ENCODE measurements at places on chromosomes 6 and 20.
A peak's percentile ranks its signal among the peaks of the same experiment; 100 is the strongest.

GRCh38 chr6:87653074-87653962 is 48.7 kb downstream of the AKIRIN2 start:
- no peak for DNase-seq

DNA sequence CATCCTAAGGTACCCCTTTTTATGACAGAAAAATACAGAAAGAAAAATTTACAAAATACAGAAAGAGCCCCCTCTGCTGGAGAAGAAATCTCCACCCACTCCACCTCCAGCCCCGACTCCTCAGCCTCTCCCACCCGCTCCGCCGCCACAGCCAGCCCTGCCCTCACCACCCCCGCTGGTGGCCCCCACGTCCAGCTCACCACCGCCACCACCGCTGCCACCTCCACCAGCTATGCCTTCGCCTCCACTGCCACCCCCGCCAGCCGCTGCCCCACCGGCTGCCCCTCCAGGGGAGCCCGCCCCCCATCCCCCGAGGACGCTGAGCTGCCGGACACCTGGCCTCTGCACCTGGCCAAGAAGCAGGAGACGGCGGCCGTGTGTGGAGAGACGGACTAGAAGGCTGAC is 17.7 kb downstream of the WFDC2 start:
- DNase-seq: no peak

DNA sequence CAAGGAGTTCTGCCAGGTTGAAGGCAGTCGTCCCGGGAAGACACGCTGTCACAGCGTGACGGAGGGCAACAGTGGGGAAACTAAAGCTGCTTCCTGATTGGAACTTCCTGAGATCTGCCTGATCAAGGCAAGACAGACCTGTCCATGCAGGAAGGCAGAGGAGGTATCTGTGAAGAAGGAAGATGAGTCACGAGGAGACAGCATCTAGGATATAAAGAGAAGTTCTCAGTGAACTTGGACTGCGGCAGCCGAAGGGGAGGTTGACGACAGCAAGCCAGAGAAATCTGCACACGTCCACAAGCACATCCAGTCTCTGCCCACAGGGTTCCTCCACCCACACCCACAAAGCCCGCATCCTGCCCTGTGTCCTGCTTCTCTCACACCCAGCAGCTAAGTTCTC is 38.6 kb downstream of the PREP start:
- DNase-seq: no peak

- no peak for DNase-seq
Observed at GRCh38 chr20:63122626-63123025, 93.3 kb downstream of the YTHDF1 start.

DNA sequence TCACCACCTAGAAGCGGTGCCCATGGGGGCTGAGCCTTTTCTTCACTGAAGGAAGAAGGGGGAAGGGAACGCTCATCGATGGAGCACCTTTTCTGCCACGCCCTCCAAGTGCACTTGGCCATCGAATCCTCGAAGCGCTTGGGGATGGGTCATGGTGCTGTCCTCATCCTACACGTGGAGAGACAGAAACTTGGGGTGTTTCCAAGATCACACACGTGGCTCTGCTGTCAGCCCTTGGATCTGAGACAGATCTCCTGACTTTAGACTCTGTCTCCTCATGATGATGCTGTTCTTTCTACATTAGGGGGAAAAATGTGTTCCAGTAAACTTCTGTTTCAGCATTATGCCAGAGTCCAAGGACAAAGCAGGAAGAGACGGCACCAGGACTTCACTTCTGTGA is 78.5 kb downstream of the SYNDIG1 start:
- no peak for DNase-seq

DNA sequence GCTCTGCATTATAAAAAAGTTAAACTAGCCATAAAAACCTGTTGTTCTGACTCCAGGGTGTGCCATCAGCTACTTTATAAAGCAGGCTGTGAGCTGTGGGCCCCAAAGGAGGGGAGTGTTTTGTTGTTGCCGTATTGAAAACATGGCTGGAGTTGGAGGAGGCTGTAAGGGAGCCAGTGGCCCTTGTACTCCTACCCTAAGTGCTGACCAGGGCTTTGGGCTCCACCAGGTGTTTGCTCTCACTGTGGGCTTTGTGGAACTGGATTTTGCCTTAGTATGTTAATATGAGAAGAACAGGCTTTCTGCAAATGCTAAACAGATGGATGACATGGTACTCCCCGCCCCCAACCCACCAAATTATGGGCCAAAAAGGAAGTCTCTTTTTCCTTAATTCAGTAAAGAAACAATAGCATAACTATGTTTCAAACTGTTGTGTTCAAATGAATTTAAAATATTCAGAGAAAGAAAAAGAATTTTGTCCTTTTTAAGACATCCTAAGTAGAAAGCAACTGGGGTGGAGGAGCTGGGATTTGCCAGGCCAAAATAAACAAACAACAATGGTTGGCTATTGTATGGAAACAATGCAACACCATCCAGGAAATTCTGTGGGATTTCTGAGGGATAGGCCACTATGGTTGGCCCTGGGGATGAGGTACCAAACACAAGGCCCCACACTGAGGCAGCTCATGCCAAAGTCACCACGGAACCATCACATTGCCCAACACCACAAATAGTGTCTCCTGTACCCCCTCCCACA is 63.3 kb downstream of the PLCG1 start:
- DNase-seq: no peak

DNA sequence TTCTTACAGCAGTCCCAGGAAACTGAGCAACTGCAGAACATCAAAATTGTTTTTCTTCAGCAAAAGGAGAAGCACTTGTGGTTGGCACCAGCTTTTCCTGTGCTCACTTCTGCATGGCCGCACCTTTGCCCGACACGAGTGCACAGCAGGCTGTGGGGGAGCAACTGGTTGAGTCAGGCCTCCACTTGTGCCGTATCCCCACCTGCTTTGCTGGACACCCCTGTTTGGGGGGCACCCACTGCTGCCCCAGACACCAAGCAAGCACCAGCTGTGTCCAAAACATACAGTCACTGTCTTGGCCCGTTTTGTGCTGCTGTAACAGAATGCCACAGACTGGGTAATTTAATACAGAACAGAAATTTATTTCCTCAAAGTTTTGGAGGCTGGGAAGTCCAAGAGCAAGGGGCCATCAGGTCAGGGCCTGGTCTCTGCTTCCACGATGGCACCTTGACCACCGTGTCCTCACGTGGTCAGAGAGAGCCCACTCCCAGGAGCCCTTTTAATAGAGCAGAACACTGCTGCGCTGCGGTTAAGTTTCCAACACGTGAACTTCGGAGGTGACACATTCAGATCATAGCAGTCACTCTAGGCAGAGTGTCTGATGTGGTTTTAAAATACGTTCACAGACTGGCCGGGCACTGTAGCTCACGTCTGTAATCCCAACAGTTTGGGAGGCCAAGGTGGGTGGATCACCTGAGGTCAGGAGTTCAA is 8.7 kb upstream of the GMEB2 start:
- DNase-seq: no peak

DNA sequence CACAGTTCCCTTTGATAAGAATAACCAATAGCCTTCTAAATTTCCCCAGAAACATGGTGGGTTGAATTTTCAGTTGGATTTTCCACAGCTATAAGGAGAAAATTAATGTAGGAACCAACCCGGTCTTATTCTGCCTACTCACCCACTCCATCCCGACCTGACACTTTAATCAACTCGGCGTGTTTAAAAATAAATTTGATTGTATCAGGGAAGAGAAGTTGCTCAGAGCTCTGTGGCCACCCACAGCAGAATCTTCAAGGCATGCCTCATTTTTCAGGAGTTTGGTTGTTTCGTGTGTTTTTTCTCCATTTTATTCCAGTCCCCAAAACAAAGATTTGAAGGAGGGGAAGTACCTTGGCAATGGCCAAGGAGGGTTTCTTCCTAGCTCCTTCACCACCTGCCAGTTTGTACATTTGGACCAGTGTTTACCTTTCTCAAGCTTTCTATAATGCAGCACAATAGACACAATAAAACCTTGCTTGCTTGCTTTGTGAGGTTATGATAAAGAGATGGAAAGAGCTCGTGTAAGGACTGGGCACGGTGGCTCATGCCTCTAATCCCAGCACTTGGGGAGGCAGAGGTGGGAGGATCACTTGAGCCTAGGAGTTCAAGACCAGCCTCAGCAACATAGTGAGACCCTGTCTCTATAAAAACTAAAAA is 297.2 kb upstream of the JARID2 start:
- DNase-seq: no peak

DNA sequence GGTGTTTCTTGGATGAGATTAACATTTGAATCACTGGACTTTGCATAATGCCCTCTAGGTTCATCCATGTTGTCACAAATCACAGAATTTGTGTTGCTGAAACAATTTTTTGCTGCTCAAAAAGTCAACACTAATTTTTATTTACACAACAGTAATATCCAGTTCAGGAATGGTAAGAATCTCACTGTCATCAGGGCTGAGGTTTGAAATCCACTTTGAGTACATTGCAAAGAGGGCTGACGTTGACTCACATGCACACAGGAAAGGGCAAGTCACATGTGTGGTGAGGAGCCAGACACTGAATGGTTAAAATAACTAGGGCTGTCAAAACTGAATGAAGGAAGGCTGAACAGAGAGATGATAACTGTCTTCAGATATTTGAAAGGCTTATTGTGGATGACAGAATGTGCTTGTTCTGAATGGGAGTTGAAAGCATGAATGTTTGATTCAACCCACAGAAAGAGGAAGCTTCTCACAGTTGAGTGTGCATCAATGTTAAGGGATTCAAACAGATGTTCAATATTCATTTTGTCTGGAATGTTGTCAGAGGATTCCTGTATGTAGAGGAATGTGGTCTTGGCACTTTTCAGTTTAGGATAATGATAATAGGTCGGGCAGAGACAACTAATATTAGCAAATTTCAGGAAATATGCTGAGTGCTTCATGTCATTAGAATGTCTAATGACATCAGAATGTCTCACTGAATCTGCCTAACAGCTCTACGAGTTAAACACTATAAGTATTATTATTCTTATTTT is 3.6 kb upstream of the ADGRG6 start:
- no peak for DNase-seq

- no peak for DNase-seq
Observed at GRCh38 chr6:123913863-123914262, 110.2 kb downstream of the NKAIN2 start.

DNA sequence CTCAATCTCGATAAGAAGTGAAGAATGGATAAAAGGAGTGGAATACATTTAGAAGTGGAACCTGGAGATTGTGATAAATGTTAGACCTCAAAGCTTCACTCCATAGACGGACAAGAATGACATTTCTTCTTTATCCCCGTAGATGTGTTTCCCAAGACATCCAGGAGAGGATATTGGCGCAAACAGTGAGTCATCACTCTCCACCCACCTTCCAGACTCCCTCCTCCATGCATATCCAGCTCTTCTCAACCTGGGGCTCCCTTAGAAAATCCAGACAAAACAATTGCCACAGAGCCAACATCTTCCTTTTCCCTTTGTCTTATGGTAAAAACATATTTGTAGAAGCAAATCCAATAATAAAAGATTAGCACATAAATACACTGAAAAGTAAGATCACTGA is 586.1 kb downstream of the PTPRT start:
- no peak for DNase-seq

GRCh38 chr6:130794010-130794697 is 33.1 kb upstream of the SMLR1 start:
- no peak for DNase-seq

- no peak for DNase-seq
Observed at GRCh38 chr6:160089534-160089897, 32.1 kb upstream of the SLC22A1 start.

DNA sequence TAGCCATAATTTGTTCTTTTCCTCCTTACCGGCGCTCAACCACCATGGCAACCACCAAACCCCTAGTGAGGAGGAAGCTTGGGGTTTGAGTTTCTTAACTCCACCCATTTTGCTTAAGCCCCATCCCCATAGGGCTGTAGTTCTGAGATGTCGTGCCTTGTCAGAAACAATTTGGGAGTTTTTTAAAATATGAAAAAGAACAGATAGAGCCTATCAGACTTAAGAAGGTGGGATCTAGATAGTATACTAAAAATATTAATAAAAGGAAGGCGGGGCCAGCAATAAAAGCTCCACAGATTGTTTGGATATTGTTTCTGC is 5.6 kb downstream of the BRD2 start:
- DNase-seq: no peak

- peak; percentile 9 for DNase-seq
Observed at GRCh38 chr6:1554476-1555310, 55.0 kb upstream of the FOXC1 start.

DNA sequence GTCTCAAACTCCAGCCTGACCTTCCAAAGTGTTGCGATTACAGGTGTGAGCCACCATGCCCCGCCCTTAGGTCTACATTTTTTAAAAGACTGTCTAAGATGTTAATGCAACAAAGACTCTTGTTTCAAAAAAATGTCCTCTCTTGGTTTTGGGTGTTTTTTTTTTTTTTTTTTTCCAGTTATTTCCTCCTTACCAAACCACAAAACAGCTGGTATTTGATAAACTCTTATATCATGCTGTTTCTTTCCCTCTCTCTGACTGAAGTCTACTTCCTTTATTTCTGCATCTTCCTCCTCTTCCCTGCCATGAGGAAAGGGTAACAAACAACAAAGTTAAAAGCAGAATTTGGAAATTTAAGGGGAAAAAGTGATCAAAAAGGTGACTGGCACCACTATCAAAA is 21.2 kb downstream of the STK38 start:
- DNase-seq: no peak

- no peak for DNase-seq
Observed at GRCh38 chr6:135880066-135880972, 28.8 kb downstream of the PDE7B start.

GRCh38 chr6:154229786-154230185 is 126.8 kb downstream of the IPCEF1 start:
- DNase-seq: no peak

- DNase-seq: no peak
Observed at GRCh38 chr20:34583544-34583943, 25.0 kb downstream of the MAP1LC3A start.

GRCh38 chr6:110013386-110013785 is 35.3 kb downstream of the GPR6 start:
- DNase-seq: no peak

- DNase-seq: no peak
Observed at GRCh38 chr6:155371230-155371629, 56.9 kb upstream of the TFB1M start.

DNA sequence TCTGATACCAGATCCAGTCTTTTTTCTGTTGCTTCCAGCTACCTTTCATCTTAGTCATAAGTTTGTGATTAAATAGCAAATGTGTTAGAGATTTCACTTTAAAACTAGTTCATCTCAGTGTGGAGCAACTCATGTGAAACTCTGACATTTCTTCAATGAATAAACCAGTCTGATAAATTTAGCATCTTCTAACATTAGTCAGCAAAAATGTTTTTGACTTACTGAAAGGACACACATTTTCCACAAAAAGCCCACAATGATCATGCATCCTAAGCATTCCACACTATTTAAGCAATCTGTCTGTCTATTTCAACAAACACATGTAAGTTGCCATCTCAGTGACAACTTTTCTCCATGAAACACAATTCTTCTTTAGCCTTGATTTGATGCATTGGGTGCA is 222.2 kb upstream of the SLC35B3 start:
- DNase-seq: no peak

- no peak for DNase-seq
Observed at GRCh38 chr6:126188279-126188909, 151.5 kb upstream of the CENPW start.

GRCh38 chr6:157953580-157954091 is 28.0 kb upstream of the SYNJ2 start:
- no peak for DNase-seq

- peak; percentile 52 for DNase-seq
Observed at GRCh38 chr6:12012558-12013306, 620 bp downstream of the HIVEP1 start.

GRCh38 chr6:75166773-75167172 is 39.1 kb downstream of the COL12A1 start:
- no peak for DNase-seq
